Muscle of back (tissue), 13 donors: ENCODE measurements at places on chromosomes 5 and 9.

- DNase-seq, result no peak
These were observed 7.3 kb upstream of the MAN2A1 start for GRCh38 chr5:109682383-109682782.

- DNase-seq, result peak; percentile 43
These were observed 471.8 kb downstream of the KIF4B start for GRCh38 chr5:155485386-155485785.

GRCh38 chr9:128548876-128549275 is 3.5 kb upstream of the SPTAN1 start:
- DNase-seq, result no peak

DNA sequence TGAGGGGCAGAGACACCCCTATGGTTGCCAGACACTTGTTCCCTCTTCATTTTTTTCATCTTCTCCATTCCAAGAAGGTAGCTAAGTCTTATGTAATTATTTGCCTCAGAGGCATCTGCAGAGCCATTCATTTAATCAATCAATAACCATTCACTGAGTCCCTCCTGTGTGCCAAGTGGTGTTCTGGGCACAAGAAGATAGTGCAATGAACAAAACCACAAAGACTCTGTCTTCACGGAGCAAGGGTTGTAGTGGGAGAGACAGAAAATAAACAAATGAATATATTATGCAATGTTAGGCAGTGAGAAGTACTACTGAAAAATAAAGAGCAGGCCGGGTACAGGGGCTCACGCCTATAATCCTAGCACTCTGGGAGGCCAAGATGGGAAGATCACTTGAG is 41.4 kb upstream of the CTNNA1 start:
- DNase-seq, result no peak

GRCh38 chr5:139575751-139576150 is 14.6 kb downstream of the UBE2D2 start:
- DNase-seq, result no peak
